Omental fat pad (tissue), 4 donors: ENCODE measurements at places on chromosomes 3 and 15. TPM values are rescaled to one million over a fixed set of nuclear protein-coding genes. Genes with fewer than 3 reads are reported as not detected.
A peak's percentile ranks its signal among the peaks of the same experiment; 100 is the strongest.

Gene ATP13A3
- 124 TPM for total RNA-seq

Gene TICRR
- total RNA-seq: 0.79 TPM

DNA sequence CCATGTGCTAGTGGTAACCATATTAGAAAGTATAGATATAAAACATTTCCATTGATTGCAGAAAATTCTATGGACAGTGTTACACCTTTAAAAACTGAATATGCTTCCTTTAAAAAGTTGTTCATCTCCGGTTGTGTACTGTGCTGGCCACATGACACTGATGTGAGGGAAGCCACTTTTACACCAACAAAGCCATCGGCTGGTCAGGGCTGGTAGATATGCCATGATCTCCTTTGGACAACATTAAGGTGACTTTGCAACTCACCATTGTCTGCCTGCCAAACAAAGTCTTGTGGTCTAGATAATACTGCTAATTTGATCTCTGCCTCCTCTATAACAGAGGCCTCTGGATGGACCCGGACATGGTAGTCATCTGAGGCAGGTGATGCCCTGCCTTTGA is 156.0 kb upstream of the RARB start:
- no peak for DNase-seq

- peak; percentile 75 for DNase-seq
Observed at GRCh38 chr15:42056934-42057798, 36.3 kb upstream of the PLA2G4E start.

DNA sequence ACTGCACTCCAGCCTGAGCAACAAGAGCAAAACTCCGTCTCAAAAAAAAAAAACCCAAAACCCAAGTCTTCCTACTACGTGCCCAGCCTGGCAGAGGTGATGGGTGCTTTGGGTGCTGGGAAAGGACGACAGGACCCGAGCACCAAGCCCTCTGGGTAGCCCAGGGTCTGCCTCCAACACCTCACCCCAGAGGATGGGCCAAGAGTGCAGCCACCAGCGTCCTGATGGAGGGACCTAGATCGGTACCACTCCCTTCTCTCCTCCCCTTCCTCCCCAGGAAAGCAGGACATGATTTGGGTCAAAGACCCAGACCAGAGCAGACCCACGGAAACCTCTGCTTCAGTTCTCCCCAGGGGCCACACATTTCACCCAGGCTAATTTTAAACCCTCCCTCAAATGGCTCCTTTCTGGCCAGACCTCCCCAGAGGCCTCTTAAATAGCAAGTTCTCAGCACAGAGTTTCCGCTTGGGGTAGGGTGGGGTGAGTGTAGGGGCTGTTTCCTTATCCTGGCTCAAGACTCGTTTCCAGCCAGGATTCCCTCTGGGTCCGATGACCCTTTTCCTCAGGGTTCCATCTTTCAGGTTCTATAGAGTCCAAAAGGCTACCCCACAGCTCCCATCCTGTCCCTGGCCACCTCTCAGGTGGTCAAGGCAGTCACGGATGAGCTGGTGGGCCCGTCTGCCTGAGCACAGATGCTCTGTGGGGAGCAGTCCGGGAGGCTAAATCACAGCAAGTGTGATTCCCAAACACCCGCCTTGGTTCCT is 20.5 kb downstream of the RBPMS2 start:
- DNase-seq: no peak

DNA sequence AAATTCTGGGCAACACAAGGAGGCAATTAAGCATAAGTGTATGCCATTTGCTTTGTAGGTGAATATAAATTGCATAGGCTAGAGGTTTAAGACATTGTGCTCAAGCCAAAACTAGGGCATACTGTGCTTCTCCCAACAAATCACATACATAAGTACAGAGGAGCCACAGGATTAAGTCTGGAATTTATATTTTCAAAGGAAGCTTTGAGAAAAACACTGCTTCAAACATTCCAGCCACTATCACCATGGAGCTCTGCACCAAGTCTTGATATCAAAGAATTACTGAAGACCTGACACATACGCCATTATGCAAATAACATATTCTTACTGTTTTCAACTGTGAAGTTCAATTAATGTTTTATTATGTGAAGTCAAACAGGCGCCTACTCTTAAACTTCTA is 119.4 kb upstream of the NPHP3 start:
- no peak for DNase-seq

DNA sequence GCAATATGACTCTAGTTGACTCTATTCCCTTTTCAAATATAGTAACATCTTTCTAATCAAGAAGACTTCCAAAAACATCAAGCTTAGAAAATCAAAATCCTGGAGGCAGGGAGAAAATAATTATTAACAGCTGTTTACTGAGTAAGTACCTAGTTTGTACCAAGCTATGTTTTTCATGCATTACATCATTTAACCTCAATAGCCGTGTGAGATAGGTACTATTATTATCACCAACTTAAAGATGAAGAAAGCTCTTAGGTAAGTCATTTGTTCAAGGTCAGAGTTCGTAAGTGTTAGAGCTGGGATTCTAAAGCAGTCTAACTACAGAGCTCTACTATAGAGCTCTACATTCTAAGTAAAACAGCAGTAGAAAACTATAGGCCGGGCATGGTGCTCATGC is 41.6 kb downstream of the GSK3B start:
- DNase-seq: no peak

- no peak for DNase-seq
Observed at GRCh38 chr15:101429646-101430045, 59.9 kb downstream of the PCSK6 start.

DNA sequence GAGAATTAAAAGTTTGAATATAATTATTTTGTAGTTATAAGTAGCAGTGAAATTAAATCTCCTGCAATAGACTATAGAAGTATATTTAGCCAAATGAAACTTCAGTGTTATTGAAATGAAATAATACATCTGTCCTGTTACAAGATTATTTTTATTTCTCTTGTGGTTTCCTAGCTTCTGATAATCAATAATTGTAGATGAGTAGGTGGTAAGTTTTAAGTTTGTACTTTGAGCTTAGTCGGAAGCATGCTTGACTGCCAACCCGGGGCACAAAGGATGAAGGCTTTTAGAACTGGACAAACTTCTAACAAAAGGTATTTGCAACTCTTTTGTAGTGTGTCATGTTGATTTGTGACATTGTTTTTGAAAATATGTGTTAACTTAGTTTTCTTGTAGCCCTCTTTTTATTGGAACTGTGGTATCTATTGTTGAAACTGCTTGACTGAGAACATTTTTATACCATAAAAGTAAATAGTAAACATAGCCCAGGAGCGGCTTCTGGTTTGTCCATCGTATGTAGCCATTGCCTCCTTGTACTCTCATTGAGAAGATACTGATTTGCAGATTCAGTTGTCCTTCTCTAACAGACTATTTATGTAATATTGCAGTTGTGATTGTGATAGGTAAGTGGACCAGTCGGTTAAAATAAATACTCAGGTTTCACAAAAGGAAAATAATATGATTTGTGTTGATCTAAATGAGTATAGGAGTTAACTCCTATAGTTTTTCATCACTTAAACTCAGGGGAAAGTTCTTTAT is 2.9 kb downstream of the CTNNB1 start:
- no peak for DNase-seq

DNA sequence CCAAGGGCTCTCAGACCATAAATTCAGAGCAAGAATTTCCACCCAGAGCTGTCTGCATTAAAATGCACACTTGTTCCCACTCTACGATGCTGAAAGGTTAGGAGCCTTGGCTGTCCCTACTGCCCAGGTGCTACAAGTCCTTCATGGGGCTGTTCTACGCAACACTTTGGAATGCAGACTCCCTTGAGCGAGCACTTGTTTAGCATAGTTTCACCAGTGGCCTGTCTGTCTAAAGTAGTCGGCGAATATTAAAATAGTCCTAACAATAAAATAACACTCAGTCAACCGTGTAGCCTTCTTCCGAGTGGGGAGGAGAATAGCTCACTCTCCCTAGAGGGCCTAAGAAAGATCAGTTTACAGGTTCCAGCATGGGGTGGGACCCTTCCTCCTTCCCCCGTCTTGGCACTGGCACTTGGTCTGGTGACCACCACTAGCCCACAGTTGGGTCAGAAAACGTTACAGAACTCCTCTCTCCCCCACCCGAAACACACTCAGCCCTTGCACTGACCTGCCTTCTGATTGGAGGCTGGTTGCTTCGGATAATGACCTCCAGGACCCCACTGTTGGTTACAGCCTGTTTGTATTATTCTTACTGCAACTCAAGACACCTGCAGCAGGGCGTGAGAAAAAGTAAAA is at the start of gene CLDN16:
Gene CLDN16, plus strand, starts transcription at position 586 of the 636 bp plus-strand sequence. CDS start 167 bp downstream, outside the sequence.
- DNase-seq: no peak
